Fibroblast of skin of right quadriceps (primary cell): ENCODE measurements at places on chromosomes 7 and 10.

- DNase-seq = peak; percentile 2
These were observed 1.9 kb downstream of the LRRC72 start for GRCh38 chr7:16528520-16528919.

GRCh38 chr7:51067757-51068156, 248.9 kb downstream of the COBL start:
- DNase-seq = peak; percentile 65

GRCh38 chr10:47380341-47381102, 3.6 kb downstream of the ZNF488 start:
- no peak for DNase-seq

- no peak for DNase-seq
These were observed 28.3 kb downstream of the MAD1L1 start for GRCh38 chr7:2204446-2204845.

DNA sequence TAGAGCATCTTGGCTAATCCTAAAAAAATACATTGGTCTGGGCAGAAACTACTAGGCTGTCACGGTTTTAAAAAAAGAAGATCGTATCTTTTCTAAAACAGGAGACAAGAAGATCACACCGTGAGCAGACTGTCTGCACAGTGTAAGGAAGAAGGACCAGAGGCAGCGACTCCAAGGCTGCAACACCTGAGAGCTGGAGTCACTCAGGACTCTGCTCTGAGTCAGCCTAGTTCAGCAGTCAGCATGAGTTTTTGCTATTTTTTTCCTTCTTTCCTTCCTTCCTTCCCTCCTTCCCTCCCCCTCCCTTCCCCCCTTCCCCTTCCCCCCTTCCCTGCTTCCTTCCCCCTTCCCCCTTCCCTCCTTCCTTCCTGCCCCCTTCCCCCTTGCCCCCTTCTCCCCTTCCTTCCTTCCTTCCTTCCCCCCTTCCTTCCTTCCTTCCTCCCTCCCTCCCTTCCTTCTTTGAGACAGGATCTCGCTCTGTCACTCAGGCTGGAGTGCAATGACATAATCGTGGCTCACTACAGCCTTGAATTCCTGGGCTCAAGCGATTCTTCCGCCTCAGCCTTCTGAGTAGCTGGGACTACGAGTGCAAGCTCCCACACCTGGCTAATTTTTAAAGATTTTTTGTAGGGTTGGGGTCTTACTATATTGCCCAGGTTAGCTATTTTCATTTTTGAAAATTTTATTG, 24.4 kb downstream of the BAG3 start:
- no peak for DNase-seq

GRCh38 chr7:68720697-68721096, 877.6 kb upstream of the AUTS2 start:
- DNase-seq = peak; percentile 44

DNA sequence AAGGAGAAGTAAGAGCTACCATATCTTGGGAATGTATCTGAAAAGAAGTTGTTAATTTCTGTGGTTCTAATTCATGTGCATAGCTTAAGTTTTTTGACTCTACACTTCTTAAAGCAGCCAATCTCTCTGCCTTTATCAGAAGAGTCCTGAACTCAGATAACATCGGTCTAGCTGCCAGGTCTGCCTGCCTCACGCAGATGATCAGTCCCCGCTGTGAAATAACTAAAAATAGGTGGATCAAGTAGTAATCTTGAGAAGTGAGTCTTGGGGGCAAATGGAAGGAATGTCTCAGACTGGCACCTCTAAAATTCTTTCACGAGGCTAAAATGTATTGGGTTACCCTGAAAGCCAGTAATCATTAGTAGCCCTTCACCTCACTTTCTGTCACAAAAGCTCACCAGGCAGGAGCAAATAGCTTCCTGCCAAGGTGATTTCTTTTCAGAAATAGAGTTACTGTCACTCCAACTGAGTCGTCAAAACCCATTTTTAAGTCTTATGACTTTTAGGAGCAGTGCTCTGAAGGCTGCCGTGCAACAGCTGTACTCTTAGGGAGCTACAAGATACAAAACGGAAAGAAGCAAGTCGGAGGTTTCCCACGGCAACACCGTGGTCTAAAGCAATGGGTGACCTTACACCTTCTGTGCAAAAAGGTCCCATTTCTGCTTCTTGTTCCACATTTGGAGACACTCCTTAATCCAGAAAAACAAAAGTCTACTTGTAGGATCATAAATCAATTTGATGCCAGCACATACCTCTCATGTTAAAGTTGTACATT, 85.2 kb downstream of the ABCB5 start:
- DNase-seq = no peak
